ENCODE measurements at places on chromosomes 3 and 15.

- no peak for DNase-seq
Observed at GRCh38 chr3:172513488-172513887, 9.7 kb downstream of the TNFSF10 start.

DNA sequence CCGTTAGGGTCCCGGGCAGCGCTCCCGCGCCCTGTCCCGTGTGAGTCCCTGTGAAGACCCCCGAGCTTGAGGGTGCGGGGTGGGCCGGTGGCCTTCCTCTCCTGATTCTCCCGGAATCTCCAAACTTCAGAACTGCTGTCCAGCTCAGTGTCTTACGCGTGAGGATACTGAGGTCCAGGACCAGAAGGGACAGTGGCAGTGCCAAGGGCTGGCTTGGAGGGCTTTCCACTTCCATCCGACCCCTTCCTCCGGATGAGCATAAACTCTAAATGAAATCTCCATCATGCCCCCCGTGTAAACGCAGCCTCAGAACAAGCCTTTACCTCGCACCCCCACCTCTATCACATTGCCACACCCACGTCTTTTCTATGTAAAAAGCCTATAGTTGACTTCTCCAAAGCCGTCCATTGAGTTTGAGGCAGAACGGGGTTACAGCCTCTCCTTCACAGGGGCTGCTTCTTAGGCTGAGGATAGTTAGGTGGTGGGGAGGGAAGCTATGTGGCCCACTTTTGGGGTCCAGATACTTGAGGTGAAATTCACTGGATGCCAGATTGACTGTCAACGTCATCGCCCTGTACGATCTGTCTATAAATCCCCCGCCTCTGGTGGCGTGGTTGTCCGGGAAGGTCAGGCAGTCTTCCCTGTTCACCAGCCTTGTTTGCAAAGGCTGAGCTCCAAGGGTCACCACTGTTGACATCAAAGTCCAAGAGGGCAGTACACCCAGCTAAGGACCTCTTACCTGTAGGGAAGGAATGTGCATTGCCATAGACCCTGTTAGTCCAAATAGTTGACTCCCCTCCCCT is 1.1 kb downstream of the EDEM1 start:
- no peak for DNase-seq

- DNase-seq: no peak
Observed at GRCh38 chr3:4052706-4053105, 250.5 kb upstream of the SETMAR start.

GRCh38 chr3:129688271-129688895 is 81.9 kb upstream of the PLXND1 start:
- DNase-seq: peak; percentile 78

DNA sequence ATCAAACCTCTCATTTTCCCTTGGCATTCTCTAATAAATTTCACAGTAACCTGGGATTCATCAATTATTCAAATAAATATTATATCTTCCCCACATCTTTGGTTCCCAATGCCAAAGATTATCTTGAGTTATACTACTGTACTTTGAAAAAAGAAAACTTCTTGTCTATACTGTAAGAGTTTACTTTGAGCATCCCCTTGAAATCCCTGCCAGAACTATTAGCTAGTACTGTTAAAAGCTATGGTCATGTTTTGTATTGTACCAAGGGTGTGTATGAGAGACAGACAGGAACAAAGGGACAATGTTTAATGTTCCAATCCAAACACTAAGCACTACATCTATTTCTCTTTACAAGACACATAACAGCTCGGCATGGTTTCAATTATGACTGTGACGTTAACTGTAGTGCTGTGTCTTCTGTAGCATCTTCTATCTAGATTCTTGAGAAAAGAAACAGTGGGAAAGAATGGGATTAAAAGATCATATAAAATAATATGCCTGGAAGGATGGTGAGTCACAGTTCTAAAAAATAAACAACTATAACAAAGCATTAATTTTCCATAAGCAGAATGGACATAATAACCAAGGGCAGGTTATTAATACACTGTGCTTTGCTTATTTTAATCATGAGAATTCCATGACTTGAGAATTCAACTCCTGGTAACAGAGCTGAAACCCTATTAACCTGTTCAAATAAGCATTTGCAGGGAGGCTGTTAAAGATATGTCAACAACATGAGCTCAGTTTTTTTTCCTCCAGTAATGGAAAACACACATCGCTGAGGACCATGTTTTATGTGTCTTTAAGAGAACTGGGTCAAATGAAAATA is 71.1 kb downstream of the ALDH1A2 start:
- no peak for DNase-seq

DNA sequence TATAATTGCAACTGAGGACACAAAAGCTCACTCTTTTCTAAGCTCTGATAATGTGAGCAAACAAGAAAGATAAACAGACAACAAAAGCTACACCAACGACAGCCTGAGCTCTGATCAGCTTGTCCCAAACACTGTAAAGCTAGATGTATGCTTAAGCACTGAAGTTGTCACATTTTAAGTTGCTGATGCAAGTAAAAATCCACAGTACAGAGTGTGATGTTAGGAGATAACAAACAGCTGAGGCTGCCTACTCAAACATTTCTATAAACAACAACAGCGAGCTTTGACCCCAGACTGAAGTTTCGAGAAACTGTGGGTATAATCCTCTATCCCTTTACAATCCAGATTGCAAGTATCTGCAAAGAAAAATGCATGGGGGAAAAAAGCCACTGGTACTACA is 10.7 kb downstream of the MTHFS start:
- no peak for DNase-seq

GRCh38 chr3:13193320-13194284 is 120.4 kb upstream of the IQSEC1 start:
- DNase-seq: no peak

DNA sequence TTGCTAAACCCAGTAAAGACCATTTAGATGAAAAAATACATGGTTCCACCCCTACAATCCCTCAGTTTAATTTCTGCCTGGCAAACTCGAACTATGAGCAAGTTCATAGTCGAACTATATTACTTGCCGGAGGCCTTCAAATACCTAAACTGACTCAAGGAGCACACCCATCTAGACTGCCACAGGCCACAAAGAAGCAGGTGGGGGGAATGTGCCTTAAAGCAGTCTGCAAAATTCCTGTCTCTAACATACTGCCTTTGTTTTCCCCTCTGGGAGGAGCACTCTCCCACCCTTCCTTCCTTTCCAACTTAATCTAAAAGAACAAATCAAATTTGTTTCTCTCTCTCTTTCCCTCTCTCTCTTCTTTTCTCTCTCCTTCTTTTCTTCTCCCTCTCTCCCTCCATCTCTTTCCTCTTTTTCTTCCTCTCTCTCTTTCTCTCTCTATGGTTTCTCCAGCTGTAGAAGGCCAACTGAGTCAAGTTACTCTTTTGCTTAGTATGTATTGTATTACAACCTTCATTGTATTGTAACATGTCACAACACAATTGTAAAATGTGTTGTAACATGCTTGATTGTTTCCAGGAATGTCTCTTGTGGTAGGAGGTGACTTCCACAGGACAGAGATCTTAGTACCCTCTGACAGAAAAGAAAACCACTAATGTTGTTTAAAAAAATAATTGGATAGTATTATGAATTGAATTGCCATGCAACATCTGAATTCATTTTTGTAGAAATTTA is 496.3 kb downstream of the ROBO2 start:
- no peak for DNase-seq

DNA sequence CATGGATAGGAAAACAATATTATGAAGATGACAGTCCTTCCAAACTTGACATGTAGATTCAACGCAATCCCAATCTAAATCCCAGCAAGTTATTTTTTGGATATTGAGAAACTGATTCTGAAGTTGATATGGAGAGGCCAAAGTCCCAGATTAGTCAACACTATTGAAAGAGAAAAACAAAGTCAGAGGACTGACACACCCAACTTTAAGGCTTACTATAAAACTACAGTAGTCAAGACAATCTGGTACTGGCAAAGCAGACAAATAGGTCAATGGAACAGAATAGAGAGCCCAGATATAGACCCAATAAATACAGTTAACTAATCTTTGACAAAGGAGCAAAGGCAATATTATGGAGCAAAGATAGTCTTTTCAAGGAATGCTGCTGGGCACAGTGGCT is 119.2 kb upstream of the ASB14 start:
- no peak for DNase-seq

DNA sequence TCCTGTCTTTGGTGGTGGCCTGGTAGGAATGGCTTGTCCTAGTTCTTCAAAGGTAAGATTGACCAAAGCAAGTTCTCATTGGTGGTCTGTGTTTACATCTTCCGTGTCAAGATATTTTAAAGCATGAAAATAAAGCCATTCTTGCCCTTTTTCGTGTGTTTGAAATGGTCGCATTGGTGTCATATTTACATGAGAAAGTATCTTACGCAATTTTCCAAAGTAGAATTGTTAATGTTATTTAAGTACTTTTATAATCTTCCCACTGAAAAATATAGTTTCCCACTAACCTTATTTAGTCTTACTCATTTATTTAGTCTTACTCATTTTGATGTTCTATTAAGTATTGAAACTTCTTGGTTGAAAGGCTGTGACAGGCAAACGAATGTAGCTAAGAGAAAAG is 31.0 kb downstream of the NMD3 start:
- DNase-seq: no peak

GRCh38 chr3:119562307-119562961 is 3.0 kb upstream of the CD80 start:
- DNase-seq: no peak

DNA sequence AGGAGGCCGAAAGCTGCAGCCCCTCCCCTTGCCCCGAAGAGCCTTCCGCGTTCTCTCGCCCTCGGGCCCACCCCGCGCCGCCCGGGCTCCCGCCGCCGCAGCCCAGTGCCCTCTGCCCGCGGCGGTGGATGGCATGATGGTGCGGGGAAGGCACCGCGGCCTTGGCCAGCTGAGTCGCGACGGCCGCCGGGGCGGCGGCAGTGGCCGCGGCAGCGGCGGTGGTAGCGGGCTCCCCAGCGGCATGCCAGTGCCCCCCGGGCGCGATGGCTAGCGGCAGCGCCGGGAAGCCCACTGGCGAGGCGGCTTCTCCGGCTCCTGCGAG is 1.2 kb downstream of the TLNRD1 start:
- no peak for DNase-seq

GRCh38 chr3:31695280-31696008 is 162.7 kb downstream of the STT3B start:
- DNase-seq: no peak

- no peak for DNase-seq
Observed at GRCh38 chr3:32406486-32407408, 15.1 kb downstream of the CMTM7 start.

- no peak for DNase-seq
Observed at GRCh38 chr15:35136321-35137189, 51.5 kb upstream of the NANOGP8 start.

GRCh38 chr15:78340231-78341056 is at the start of gene CRABP1:
CRABP1 (plus strand) TSS chr15:78340353; CDS start chr15:78340429, 76 bp downstream.
- no peak for DNase-seq

- DNase-seq: no peak
Observed at GRCh38 chr15:66774001-66774814, 72.2 kb downstream of the SMAD6 start.

- no peak for DNase-seq
Observed at GRCh38 chr3:150748684-150749047, 14.3 kb downstream of the SIAH2 start.

DNA sequence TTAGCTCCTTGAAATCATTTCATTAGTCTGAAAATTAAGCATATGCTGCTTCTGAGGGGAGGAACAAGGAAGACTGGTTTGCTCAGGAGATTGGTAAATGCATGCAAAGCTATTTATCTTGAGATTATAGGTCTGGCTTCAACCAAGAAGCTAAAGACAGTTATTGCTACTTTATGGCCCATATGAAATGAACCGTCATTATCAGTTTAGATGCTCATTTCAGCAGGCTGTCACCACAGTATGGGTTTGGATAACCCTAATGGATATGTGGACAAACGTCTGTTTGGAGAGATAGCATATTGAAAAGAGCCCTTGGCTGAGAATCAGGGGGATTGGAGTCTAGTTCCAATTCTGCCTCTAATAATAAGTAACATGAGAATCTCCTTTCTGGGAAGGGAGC is 922.6 kb downstream of the TUSC7 start:
- DNase-seq: no peak

- no peak for DNase-seq
Observed at GRCh38 chr3:21484057-21484827, 266.8 kb downstream of the ZNF385D start.

DNA sequence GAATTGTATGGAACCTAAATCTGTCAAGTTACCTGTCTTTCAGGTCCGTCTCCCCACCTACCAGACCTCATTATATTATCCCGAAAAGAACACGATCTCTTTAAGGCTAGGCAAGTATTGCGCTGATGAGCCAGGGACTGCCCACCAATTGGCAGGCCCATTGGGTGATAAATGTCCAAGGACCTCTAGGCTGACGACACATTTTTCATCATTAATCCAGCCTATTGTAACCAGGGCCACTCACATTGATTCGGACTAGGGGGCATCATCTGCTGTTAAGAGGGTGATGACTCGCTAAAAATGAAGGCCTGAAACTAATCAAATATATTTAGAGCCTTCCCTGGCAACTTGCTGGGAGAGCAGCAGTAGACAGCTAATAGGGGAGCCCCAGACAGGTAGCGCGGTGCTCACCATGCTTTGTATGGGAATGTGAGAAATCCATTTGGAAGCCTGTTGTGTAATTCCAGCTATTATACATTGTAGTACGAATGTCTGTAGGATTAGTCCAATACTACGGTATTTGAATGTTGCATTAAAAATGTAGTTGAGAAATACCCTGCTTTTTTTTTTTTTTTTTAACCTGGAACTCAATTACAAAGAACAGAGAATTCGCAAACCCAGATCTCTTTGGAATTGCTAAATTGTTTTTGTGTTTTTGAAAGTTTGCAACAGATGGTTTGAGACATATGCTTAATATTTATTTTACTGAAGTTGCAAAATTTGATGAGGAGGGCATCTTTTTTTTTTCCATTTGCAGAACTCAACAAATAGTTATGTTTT is 156.1 kb downstream of the ROBO2 start:
- DNase-seq: no peak

DNA sequence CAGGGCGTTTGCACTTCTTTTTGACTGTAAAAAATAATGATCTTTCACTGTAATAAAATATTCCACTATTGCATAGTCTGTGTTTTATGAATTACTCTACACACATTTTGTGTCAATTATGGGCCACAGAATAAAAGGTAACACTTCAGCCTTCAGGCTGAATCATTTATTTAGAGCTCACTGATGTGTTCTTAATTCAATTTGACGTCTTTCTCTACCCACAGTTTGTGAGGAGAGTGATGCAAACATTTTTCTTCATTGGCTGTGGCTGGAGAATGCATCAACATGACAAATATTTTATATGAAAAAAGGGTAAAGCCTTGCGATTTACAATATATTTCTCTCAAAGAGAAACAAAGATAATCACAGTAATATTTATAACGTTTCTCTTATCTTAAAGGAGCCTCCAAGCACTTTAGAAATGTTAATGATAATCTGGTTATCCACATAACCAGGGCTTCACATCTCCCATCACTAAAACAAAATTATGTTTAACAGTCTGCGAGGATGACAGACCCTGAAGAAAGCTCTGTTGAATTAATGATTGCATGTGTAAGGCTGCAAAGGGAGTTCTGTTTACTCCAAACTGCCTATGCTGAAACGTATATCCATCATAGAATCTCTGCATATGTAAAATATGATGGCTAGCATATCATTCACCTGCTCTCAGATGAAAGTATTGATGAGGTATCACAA is 951.3 kb downstream of the ZPLD1 start:
- no peak for DNase-seq

- no peak for DNase-seq
Observed at GRCh38 chr3:156655819-156656550, 18.4 kb upstream of the TIPARP start.
